Non-pigmented ciliary epithelial cell (primary cell): ENCODE measurements at places on chromosomes 13 and 19.

DNA sequence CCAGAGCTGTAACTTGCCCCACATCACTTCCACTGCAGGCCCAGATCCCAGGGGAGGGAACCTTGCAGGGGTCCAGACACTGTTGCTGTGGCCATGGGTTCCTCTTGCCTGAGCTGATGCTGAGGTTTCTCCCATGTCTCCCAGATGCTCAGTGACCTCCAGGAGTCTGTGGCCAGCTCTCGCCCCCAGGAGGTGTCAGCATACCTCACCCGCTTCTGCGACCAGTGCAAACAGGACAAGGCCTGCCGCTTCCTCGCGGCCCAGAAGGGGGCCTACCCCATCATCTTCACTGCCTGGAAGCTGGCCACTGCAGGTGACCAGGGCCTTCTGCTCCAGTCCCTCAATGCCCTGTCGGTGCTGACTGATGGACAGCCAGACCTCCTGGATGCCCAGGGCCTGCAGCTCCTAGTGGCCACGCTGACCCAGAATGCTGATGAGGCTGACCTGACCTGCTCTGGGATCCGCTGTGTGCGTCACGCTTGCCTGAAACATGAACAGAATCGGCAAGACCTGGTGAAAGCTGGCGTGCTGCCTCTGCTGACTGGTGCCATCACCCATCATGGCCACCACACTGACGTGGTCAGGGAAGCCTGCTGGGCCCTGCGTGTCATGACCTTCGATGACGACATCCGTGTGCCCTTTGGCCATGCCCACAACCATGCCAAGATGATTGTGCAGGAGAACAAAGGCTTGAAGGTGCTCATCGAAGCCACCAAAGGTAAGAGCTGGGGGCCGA lies 12.1 kb upstream of the SLC25A42 start:
- DNase-seq, result no peak

DNA sequence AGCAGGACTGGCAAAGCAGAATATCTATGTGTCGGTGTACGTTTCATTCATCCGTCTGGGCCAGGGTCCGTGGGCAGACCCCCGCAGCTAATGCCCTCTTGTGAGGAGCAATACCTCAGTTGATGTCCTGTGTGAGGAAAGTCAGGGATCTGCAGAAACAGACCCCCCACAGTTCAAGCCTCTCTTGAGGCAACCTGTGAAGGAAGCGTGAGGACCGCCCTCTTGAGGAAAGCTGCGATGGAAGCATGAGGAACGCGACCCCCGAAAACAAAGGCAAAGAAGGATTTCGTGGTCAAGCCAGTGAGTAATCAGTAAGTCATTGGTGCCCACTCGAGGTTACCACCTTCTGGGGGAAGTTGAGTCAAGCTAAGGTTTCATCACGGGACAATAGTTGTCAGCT lies 20.9 kb upstream of the ZNF83 start:
- DNase-seq, result no peak

GRCh38 chr19:5489551-5489950 lies 34.3 kb downstream of the ZNRF4 start:
- no peak for DNase-seq

DNA sequence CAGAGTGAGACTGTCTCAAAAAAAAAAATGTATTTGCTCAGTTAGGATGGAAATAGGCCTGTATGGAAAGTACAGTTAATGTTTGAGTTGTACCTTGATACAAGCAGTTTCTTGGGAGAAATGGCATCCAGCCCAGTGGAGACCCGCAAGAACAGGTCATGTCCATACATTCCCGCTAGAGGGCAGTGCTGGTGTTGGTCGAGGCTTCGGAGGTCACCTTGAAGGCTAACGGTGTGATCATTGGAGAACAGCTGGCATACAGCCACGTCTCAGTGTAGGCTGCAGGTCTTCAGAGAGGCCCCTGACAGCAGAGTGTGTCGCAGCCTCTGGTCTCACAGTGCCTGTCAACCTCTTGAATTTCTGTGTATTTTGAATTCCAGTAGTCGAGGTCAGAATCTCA lies 7.5 kb downstream of the ZNF610 start:
- peak; percentile 4 for DNase-seq

DNA sequence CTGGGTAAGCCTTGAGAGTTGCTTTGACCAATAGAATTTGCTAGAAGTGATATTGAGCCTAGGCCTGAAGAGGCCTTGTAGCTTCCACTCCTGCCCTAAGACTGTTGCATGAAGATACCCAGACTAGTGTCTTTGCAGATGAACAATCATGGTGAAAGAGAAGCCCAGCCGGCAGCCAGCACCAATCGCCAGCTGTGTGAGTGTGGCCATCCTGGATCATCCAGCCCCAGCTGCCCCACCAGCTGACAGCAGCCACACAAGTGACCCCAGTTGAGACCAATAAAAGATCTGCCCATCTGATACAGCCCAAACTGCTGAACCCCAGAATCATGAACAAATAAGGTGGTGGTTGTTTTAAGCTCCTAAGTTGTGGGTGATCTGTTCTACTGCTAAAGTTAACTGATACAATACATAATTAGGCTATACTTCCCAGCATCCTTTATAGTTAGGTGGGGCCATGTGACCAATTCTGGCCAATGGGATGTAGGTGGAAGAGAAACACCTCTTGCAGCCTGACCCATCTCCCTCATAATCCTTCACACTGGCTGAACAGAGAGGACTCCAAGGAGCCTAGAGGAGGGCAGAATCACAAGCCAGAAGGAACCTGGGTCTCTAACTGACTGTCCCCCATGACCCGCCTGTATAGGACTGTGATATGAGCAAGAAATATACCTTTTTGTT lies 9.4 kb upstream of the ZNF428 start:
- DNase-seq, result no peak

DNA sequence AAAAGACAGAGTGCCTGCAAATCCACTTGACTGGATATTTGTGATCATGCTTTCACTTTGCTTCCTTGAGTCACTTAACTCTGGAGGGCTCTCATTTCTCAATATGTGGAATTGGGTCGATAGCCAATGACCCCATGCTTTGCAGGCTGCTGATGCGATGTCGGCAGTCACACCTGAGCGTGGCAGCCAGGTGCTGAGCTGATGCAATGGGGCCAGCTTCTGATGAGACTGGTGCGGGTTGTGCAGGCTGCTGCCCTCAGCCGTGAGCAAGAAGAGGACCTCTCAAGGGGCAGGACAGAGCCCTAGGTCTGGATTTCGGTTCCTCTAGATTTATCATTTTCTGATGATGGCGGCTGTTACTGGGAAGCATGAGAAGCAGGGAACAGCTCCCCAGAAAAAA lies 334.1 kb downstream of the TEX29 start:
- no peak for DNase-seq

- no peak for DNase-seq
These were observed 8.6 kb downstream of the ZFP82 start for GRCh38 chr19:36409841-36410240.

GRCh38 chr19:6055013-6055795 lies 55.1 kb downstream of the RFX2 start:
- DNase-seq, result no peak

DNA sequence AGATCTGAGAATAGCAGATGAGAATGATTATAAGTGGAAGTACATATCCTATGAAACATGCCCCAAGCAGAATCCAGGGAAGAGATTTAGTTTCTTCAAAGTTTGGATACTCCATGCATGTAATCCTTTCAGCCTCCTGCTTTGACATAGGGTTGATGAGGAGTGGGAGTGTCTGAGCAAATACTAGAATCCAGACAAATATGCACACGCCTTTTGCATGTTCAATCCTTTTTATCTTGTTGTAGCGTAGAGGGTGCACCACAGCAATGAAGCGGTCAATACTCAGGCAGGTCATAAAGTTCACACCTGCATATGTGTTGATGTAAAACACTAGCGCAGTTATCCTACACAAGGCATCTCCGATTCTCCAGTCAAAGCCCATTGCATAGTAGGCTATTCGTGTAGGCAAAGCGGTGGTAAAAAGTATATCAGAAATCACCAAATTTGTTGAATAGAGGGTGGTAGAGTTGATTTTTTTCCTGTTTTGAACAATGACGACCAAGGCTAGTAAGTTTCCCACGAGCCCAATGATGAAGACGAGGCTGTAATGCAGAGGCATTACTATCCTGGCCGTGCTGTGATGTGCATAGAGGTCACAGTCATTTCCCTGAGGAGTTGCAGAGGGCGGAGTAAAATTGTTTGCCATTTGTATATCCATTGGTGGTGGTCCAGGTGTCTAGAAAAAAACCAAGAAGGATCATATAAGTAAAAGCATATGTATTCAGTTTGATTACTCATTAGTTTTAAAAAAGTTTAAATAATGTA lies 11.5 kb downstream of the GPR183 start:
- DNase-seq, result no peak

DNA sequence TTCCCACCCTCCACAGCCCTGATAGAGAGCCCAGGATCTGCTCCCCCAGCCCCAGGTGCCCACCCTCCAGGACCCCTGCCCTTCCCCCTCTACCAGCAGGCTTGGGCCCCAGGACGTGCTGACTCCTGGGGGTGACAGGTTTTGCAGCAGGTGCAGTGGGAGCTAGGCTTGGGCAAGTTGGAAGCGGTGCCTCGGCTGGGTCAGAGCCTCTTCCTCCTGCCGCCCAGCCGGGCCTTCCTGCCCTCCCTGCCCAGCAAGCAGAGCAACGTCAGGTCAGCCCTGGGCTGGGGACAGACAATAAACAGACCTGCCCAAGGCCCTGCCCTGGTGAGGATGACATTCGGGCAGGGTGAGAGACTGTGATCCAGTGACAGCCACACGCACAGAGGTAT lies 9.2 kb upstream of the NCCRP1 start:
- DNase-seq, result no peak

- DNase-seq, result no peak
These were observed 6.9 kb upstream of the LTBP4 start for GRCh38 chr19:40594255-40594654.

DNA sequence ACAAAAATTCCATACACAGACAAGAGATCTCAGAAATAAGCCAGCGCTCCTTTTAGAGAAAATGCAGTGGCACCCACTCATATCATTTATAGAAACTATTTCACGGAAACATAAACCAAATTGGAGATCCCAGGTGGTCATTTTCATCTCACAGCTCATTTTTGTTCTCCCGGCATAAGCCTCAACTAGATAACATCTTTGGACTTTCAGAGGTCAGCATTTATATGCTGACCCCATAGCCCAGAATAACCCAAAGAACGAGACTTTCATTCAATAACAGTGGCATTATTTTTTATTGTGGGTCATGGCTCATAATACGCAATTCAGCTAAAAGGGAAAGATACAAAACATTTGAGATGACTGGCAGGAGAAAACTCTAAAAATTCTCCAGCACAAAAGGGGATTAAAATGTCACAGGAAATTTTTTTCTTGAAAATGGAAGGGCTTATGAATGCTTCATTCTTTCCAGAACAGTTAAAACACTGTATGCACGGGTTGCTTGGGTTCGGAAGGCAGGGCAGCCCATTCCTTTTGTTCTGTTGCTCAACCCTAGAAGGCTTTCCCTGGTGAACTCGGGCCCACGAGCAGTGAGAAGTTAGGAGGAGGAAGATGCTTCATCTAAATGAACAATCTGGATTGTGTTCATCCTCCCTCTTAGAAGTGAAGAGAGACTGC lies 24.0 kb downstream of the STARD13 start:
- no peak for DNase-seq

GRCh38 chr19:48292798-48293197 lies 22.9 kb downstream of the ZNF114 start:
- DNase-seq, result peak; percentile 79

DNA sequence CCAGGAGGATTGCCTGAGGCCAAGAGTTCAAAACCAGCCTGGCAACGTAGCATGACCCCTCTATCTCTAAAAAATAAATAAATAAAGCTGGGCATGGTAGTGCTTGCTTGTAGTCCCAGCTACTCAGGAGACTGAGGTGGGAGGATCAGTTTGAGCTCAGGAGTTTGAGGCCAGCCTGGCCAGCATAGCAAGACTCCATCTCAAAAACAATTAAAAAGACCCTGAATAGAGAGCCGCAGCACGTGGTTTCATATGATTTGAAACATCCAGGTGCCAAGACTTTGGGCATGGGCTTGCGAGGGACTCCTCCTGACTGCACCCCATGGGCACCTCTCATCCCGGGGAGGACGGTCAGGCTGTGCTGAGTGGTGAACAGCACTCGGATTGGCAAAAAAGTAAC lies 63.9 kb downstream of the ZIC5 start:
- no peak for DNase-seq

GRCh38 chr19:18778076-18778389 lies 13.1 kb downstream of the COMP start:
- no peak for DNase-seq

DNA sequence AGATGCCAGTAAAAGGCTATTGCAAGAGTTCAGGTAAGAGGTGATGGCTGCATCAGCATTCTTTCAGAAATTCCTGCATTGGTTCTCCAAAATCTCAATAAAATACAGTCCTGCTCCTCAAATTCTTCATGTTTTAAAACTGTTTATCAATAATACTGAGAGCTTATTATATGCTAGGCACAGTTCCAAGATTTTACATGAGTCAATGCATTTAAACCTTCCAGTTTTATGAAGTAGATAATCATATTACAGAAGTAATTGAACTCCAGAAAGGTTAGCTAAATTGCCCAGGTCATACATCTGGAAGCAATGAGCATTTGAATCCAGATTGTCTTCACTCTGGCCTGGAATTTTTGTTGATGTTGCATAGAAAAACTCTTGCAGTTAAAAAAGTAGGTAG lies 282.9 kb upstream of the SLITRK6 start:
- DNase-seq, result no peak

GRCh38 chr13:40776232-40776631 lies 5.2 kb upstream of the MRPS31 start:
- no peak for DNase-seq

- no peak for DNase-seq
These were observed 4.2 kb downstream of the ADPRHL1 start for GRCh38 chr13:113448885-113449692.

GRCh38 chr13:109807345-109807744 lies 21.0 kb upstream of the IRS2 start:
- no peak for DNase-seq

GRCh38 chr13:25130944-25131343 lies 35.0 kb downstream of the PABPC3 start:
- no peak for DNase-seq

DNA sequence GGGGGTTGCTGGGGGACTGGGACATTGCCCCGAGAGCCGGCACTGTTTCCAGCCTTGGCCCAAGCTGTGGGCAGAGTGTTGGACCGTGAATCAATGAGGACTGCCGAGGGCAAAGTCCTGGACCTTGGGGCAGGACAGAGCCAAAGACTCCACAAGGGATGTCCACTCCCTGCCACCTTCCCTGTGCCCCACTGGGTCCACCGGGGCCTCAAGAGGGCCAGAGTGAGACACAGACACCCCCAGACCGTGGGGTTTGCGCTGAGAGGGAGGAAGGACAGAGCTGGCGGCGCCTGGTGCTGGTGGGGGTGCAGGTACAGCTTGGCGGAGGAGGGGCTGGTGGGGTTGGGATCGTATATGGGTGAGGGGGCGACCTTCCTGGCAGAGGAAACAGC lies 11.8 kb downstream of the MAST3 start:
- no peak for DNase-seq

GRCh38 chr13:76339649-76340048 lies 546.6 kb downstream of the KCTD12 start:
- no peak for DNase-seq

- DNase-seq, result no peak
These were observed 239.1 kb downstream of the KLF12 start for GRCh38 chr13:73894995-73895571.

- peak; percentile 46 for DNase-seq
These were observed 106.4 kb upstream of the MLNR start for GRCh38 chr13:49113526-49114286.

- no peak for DNase-seq
These were observed 1.7 kb upstream of the PNKP start for GRCh38 chr19:49869009-49869483.

GRCh38 chr19:45492627-45493470 lies 4.0 kb downstream of the RTN2 start:
- DNase-seq, result no peak

- no peak for DNase-seq
These were observed 838 bp upstream of the ATP4B start for GRCh38 chr13:113658836-113659235.

- no peak for DNase-seq
These were observed 39.7 kb downstream of the THSD1 start for GRCh38 chr13:52366291-52366690.
